Stimulated activated CD8-positive, alpha-beta memory T cell treated with anti-CD3 and anti-CD28 coated beads, Interleukin-4, amount 100 ng/mL, for 24 hours (primary cell): ENCODE measurements at places on chromosomes 5 and 9.
A peak's percentile ranks its signal among the peaks of the same experiment; 100 is the strongest.

DNA sequence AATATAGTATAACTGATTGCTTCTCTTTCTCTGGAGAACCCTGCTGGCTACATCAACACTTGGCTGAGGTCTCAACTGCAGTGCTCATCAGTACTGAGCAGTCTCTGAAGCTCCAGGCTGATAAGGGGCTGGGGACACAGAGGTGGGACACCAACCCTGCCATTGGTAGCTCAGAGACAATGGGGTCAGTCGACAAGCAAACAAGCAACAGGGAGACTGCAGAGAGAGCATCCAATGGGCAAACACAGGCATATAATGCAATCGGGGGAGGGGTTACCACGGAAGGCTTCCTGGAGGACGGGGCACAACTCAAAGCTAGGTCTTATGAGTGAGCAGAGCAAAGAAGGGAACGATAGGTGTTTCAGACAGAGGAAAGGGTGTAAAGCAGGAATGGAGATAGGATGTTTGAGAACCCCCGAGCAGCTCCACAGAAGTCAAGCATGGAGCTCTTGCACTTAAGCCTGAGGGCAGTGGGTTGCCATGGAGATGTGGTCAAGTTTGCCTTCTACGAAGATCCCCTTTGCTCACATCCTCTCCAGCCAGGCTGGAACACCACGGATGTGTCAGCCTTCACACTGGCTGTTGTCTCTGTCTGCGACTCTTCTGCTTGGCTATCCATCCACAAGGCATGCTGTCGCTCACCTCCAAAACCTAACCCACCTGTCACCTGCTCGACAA is 21.5 kb upstream of the AKNA start:
- no peak for DNase-seq

GRCh38 chr5:35129276-35129675 is 81.5 kb upstream of the AGXT2 start:
- no peak for DNase-seq

GRCh38 chr9:27722866-27723265 is 149.6 kb upstream of the C9orf72 start:
- DNase-seq, result no peak

- peak; percentile 1 for DNase-seq
Observed at GRCh38 chr9:122265149-122265915, 650 bp downstream of the MRRF start.

GRCh38 chr5:146878476-146879172 is at the start of gene PPP2R2B:
Gene PPP2R2B (minus strand): TSS chr5:146878757.
- DNase-seq, result peak; percentile 43

- DNase-seq, result no peak
Observed at GRCh38 chr9:112571624-112572355, 85.2 kb downstream of the KIAA1958 start.

DNA sequence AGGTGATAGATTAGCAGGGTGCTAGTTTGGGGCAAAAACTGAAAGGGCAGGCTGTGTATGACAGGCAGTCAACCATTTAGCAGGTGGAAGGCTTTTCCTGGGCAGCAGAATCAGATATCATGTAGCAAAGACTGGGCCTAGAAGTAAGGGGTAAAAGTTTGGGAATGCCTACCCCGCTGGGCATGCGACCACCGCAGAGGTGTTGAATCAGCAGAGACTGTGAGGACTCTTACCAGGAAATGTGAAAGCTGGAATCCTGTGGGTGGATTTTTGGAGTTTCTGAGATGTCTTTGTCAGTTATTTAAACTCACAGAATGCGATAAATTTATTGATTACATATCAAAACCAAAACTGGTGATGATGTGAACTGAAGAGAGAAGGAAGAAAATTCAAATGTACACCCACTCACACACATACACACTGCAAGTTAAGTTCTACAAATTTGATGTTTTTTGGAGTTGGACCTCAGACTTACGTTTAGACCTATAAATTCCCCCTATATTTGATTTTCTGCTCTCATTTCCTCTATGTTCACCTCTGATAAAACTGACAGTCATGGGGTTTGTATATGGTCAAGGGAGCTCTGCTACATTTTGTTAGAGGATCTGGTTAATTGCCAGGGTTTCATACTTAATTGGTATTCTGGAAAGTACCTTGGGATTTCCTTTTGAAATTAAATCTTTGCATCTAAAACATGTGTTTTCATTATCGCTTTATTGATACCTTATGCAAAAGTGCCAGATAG is 333.6 kb downstream of the CSNK1G3 start:
- no peak for DNase-seq

DNA sequence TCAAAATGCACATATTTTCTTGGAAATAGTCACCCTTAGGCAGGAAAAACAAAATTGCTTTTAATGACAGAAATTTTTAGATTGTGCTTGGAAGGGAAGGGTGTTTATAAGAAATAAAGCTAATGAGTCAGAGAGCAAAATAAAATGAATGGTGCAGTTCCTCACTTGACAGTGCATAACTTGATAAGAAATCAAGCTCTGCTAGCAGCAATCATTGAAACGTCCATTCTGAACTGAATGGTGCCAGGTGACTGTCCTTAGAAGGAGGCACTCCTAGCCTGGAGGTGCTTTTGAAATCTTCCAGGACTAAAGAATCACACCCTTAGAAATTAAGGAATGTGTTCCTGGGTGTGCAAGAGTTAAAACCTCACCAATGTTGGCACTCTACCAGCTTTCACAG is 202.5 kb downstream of the EFNA5 start:
- DNase-seq, result no peak

DNA sequence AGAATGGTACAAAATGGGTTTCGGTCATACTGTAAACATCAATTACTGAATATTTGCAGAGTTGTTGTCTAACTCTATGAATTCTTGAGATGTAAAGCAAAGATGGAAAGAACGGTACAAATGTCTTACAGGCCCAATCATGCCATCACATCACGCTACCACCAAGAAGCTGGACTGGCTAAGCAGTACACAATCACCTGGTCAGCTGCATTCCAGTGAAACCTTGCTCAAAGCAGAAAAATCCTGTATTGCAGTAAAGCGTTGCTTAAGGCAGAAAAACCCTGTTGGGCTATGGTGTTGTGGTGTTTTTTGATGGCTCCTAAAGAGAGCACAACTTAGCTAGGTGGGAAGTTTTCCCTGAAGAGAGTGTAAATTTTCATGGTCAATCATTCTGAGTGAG is 112.6 kb upstream of the RASA1 start:
- no peak for DNase-seq

DNA sequence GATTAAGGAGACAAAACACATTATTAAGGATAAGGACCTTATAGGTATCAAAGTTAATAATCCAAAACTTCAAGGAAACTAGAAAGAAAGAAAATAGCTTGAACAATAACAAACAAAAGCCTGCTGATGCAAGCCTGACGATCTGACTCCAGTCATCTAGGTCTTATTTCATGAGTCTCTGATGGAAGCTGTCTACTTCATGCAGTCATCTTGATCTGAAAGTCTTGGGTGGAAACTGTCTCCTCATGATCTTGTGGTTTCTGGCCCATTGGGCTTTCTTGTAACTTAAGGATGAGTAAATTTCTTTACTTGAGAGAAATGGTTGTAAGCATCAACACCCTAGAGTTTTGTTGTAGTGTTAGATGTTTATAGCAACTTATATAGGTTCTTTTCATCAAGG is 20.6 kb upstream of the PSIP1 start:
- DNase-seq, result no peak

DNA sequence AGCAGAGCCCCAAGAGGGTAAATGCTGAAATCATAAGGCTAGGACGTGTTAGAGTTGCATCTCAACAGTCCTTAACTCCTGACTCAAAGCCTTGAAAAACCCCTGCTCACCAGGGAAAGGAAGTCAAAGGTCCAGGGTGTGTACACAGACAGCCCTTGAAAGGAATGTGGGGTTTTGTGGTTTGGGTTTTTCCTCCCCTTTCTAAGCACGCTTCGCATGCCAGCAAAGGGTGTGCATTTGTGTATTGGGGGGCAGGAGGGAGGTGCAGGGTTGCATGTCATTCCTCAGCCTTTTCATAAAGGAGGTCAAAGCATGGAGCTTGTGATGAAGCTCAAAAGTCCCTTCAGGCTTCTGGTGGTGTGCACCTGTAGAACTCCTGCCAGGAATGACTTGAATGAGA is 17.3 kb upstream of the XPA start:
- DNase-seq, result no peak

DNA sequence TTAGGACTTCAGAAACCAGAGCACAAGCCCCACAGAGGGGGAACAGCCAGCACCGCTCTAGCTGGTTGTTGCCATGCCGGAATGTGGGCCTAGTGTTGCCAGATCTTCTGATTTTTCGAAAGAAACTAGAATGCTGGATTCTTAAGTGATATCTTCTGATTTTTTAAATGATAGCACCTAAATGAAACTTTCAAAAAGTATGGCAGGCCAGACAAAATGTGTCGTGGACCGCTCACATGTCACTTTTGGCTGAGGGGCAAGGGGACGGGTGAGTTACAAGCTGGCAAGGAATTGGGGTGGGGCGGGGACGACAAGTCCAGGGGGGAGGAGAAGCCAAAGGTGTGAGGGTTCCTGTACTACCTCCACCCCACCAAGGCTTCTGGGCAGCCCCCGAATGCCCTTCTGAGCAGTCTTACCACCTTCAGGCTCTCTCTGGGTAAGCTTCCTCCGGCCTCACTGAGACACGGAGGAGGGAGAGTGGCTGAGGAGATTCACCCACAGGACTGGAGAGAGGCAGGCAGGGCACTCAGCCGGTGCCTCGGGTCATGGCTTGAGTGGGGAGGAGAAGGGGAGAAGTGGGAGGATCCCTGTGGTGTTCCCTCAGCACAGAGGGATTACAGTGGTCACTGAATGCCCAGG is 10.3 kb downstream of the B4GALT7 start:
- no peak for DNase-seq

- DNase-seq, result no peak
Observed at GRCh38 chr5:77285251-77285841, 74.9 kb downstream of the PDE8B start.

DNA sequence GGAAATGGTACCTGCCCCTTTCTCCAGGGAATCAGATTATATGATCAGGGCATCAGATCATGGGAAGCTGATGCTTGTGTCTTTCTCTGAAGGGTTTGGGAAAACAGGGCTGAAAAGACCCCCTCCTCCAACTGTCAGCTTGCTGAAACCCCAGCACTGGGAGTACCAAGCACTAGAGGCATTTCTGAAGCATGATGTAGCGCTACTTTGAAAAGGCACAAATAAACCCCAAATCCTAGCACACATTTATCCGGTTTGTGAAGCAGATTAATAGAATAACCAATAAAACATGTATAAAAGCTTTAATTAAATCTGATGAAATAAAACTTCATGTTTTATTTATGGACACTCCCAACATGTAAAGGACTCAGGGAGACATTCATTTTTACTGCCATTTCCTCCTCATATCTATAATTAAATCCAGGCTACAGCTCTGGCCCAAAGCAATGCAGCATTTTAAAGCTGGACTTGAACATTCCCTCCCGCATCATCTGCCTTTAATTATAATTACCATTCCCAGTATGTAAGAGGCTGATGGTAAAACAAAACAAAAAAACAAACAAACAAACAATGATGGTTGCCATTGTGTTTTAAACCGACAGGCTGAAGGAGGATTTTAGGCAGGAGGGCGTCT is 298.2 kb upstream of the RFX3 start:
- no peak for DNase-seq

DNA sequence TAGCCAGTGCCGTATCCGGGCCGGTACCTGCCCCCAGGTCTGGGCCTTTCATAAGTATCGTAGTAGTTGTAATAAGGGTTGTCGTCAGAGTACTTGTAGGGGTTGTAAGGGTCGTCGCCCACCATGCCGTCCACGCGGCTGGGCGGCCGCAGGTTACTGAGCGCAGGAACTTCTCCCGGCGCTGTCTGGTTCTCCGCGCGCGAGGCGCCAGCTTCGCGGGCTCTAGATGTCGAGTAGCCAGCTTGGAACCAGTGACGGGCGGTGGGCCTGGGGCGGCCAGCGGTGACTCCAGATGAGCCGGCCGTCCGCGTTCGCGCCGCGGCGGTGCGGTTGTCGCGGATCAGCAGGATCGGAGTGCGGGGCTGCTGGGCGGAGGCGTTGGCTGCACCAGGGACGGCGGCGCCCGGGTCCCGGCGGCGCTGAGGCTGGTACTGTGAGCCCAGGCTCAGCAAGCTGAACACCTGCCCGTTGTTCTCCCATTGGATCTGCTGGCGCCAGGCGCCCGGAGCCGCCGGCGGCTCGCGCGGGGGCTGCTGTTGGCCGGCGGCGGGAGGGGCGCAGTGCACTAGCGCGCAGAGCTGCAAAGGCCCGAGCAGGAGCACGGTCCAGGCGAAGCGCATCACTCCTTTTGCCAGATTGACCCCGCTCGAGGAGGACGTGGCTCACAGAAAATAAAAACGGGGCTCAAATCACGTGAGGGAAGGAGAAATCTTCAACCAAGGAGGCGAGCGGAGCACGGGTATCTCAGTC is 518 bp downstream of the LOX start:
- no peak for DNase-seq

DNA sequence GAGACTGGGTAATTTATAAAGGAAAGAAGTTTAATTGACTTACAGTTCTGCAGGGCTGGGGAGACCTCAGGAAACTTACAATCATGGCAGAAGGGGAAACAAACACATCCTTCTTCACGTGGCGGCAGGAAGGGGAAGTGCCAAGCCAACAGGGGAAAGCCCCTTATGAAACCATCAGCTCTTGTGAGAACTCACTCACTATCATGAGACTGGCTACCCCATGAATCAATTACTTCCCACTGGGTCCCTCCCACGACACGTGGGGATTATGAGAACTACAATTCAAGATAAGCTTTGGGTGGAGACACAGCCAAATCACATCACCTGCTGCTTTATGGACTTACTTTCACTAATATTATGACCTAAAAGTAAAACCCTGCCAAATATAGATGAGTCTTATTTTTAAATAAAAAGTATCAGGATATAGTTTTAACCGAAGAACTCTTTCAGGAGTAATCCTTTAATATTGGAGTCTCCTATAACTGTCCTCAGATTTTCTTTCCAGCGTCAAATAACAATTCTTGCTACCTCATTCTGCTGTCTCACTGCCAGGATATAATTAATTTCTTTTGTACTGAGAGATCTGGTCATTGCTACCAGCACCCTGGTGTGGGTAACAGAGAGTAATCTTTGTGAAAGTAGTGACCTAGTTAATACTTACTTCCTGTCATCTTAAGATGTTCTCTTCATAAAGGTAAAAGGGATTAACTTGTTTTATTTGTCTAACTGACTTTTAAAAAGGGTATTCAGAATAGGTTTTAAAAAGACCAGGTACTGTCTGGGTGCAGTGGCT is 68.6 kb downstream of the NLN start:
- DNase-seq, result no peak

- no peak for DNase-seq
Observed at GRCh38 chr9:136975644-136976043, 1.7 kb upstream of the PTGDS start.
